ENCODE measurements at places on chromosomes 6 and 20.

GRCh38 chr6:70282312-70282918 lies 20.5 kb downstream of the COL9A1 start:
- no peak overlapping the region for H3K27ac ChIP-seq
- no peaks in the 10 kb centered on the region for H3K27me3 ChIP-seq
- H3K36me3 ChIP-seq: no peaks in the 10 kb centered on the region
- peaks cover 17% of the 10 kb centered on the region for H3K4me1 ChIP-seq
- peak; percentile 58 for DNase-seq
- peak overlapping the region; percentile 40 for H3K4me3 ChIP-seq

- H3K4me1 ChIP-seq: no peaks in the 10 kb centered on the region
- no peak overlapping the region for H3K4me3 ChIP-seq
- H3K36me3 ChIP-seq: no peaks in the 10 kb centered on the region
- no peak for DNase-seq
- H3K27me3 ChIP-seq: no peaks in the 10 kb centered on the region
Measured at GRCh38 chr6:105781915-105782314, 304.2 kb upstream of the PRDM1 start.

DNA sequence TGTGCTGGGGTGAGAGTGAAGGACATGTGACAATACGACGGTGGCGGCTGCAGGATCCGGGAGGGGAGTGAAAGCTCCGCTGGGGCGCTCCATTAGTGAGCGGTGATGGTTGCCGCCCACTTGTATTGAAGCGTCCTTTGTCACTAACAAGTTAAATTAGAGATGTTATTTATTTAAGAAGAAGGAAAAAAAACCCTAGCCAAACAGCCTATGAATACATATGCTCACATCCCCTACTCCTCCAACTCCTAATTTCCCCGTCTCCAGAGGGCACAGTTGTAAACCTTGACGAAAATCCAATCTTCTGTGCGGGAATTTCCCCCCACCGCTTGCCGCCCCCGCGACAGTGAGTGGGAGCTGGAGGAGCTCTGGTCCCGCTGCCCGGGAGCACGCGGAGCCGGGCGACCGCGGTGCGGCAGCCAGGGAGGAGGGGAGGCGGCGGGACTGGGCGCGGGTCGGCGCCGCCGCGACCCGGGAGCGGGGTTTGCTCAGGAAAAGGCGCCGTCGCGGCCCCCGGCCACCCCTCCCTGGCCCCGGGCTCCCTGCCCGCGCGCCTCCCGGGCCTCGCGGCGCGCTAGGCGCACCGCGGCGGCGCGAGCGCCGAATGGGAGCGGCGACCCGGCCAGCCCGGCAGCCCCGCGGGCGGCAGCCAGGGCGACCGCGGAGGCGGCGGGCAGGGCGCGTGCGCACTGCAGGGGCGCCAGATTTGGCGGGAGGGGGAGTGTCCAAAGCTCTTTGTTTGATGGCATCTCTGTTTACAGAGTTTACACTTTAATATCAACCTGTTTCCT lies at the start of gene MYB:
TSS of gene MYB (plus strand) at position 767 of the 791 bp plus-strand sequence. CDS start 206 bp downstream, outside the sequence.
- peak within 1 kb of the TSS; percentile 43 for H3K4me3 ChIP-seq
- peaks cover 28% of the 10 kb centered on the region for H3K4me1 ChIP-seq
- no peaks in the 10 kb centered on the region for H3K36me3 ChIP-seq
- no peak within 1 kb of the TSS for H3K27ac ChIP-seq
- DNase-seq: peak; percentile 83

DNA sequence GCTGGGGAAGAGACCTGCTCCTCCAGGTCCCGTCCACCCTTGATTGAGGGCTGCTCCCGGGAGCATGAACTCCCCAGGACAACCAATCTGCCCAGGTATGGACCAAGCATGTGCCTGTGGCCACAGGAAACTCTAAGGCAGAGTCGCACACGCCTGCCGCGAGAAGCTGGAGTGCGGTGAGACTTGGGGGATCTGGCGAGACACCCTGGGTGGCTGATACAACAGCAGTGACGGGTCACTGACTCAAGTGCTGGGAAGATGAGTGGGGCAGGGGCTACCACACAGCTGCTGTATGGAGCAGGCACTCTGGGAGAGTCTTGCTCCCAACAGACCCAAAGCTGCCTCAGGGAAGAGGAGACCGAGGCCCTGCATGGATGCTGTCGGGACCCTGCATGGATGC lies 40.1 kb downstream of the BFSP1 start:
- no peaks in the 10 kb centered on the region for H3K36me3 ChIP-seq
- H3K27me3 ChIP-seq: no peaks in the 10 kb centered on the region
- H3K4me1 ChIP-seq: no peaks in the 10 kb centered on the region

DNA sequence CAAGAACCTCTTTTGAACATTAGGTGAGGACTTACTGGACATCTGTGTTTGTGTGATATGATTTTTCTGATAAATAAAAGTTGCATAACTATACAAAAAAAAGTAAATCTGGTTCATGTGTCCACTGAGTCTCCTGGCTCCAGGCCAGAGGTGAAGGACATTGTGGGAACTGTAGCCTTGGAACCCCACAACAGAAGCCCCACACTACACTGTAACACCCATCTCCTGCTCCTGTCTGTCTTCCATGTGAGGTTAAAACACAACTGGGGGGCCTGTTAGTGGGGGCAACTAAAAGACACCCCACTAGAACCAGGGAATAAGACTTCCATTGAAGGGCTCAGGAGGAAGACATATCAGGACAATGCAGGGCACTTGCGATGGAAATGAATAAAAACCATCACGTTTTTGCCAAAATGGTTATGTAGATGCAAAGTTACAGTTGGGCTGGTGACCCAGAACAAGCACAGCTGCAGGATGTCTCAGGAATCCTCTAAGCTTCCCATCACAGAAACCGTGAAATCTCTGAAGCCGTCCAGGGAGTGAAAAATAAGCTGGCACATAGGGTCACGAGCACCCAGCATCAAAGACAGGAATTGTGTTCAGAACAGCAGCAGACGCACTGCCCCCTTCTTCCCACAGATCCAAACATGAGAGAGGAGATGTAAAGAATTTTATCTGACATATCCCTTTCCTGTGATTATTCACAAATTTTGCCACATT lies 36.7 kb upstream of the PCSK2 start:
- H3K27ac ChIP-seq: no peak overlapping the region
- no peak for DNase-seq
- H3K36me3 ChIP-seq: no peaks in the 10 kb centered on the region
- no peak overlapping the region for H3K4me3 ChIP-seq
- H3K4me1 ChIP-seq: no peaks in the 10 kb centered on the region

DNA sequence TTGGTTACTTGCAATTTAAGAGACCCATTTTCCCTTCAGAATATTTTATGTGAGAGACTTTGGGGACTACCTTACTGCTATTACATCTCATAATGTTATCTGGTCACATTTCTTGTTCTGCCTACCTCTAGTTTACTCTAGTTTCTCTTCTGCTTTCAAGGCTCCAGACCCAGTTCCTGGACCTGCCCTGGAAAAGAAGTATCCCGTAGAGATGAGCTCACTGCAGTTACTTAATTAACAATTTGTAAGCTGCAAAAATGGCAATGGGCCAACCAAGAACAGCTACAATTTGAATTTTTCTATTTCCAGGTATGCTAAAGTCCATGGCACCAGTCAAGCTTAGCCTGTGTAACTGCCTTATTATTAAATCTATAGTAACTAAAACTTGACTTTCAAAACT lies 25.0 kb downstream of the TAB2 start:
- H3K36me3 ChIP-seq: no peaks in the 10 kb centered on the region
- no peak overlapping the region for H3K4me3 ChIP-seq

- no peak overlapping the region for H3K27ac ChIP-seq
- H3K4me1 ChIP-seq: no peaks in the 10 kb centered on the region
- H3K36me3 ChIP-seq: no peaks in the 10 kb centered on the region
- H3K27me3 ChIP-seq: no peaks in the 10 kb centered on the region
- H3K4me3 ChIP-seq: no peak overlapping the region
Measured at GRCh38 chr20:24314053-24314452, 155.4 kb upstream of the SYNDIG1 start.

DNA sequence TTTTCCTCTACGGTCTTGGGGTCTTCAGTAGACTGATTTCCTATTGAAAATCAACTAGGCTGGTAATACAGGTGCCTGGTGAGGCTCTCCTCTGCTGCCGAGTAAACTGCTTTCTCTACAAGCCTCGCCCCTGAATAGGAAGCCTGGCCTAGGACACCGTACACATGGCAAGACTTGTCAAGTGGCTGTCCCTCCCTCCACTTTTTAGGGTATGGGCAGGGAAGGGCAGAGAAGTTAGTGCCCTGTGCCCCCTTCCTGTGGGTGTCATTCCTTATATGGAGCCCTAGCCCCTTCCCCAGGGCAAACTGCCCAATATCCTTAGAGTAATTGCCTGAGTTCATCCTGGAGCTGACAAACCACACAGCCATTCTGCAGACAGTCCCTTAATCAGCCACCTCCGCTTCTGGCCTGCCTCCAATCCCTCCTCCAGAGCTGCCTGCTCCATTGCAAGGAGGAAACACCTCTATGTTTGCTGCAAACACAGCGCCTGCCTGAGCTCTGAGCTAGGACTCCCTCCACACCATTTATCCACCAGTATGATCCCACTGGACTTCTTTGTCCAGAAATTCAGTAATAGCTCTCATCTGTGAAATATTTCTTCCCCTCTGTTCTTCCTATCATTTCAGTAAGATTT lies 93.1 kb downstream of the CHD6 start:
- peak overlapping the region; percentile 24 for H3K4me3 ChIP-seq
- H3K36me3 ChIP-seq: no peaks in the 10 kb centered on the region
- DNase-seq: peak; percentile 86
- no peaks in the 10 kb centered on the region for H3K27me3 ChIP-seq

DNA sequence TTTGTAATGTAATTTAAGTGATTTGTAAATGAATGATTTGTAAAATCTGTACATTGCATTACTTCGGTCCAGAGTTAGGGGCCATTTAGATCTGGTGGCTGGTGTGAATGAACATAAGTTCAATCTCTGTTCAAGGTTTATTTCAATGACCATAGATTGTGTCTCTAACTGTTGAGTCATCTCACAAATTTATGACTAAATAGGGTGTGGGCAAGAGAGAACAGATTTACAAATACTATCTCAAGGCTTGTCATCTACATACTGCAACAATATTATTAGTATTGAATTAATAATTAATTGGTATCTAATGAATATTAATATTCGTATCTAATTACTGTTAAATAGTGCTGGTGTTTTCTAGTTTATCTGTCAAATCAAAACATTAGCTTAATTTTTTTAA lies 115.3 kb upstream of the EDN1 start:
- no peaks in the 10 kb centered on the region for H3K27me3 ChIP-seq
- no peaks in the 10 kb centered on the region for H3K4me1 ChIP-seq
- DNase-seq: no peak
- H3K4me3 ChIP-seq: no peak overlapping the region

DNA sequence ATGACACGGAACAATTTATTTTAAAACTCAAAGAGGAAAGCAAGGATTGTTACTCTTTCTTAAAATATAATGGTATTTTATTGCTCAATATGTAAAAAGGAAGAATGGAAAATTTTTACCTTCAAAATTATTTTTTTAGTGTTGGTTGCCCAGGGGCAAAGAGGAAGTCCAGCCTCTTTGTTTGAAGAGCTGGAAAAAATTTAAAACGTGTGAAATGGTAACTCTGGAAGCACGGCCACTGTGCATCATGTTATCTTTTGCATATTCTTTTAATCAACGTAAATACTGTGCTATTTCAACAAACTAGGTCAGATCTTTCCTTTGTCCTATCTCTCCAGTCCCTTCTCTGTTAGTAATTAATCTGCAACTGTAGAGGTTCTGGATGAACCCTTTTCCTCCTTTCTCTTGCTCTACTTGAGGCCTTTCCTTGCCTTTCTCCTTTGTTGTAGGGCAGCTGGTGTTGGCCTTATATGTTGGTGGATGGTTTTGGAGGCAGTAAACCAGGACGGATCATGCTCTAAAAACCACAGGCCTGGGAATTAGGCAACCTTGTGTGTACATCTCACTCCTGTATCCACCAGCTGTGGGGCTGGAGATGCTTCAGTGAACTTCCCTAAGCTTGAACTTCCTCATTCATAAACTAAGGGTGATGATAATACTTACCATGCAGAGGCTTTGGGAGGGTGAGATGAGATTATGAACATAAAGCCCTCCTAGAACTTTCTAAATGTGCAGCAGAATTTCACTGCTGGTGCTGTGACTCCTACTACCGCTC lies 143.3 kb downstream of the PRL start:
- no peak for DNase-seq
- H3K27ac ChIP-seq: no peak overlapping the region
- no peaks in the 10 kb centered on the region for H3K27me3 ChIP-seq
- H3K36me3 ChIP-seq: no peaks in the 10 kb centered on the region
- H3K4me3 ChIP-seq: no peak overlapping the region

DNA sequence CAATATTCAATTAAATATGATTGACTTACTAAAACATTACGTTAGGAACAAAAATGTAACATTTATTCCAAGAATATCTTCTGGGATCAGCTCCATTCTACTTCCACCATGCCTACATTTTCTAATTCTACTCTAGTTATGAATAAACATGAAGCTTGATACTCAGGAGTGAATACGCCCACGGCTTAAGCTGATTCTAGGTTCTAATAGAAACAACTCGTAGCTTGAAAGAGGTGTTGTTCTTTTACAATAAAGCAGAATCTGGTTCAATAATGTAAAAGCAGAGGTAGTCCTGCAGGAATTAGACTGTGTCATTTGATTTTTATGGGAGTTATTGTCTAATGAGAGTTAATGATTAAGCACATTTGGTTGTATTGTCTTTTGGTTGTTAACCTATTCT lies 107.3 kb upstream of the OLIG3 start:
- H3K27ac ChIP-seq: no peak overlapping the region
- no peak for DNase-seq
- H3K4me1 ChIP-seq: no peaks in the 10 kb centered on the region
- no peaks in the 10 kb centered on the region for H3K27me3 ChIP-seq
- H3K36me3 ChIP-seq: no peaks in the 10 kb centered on the region

GRCh38 chr6:29726001-29726400 lies 2.8 kb downstream of the HLA-F start:
- peak overlapping the region; percentile 72 for H3K4me3 ChIP-seq
- H3K27me3 ChIP-seq: no peaks in the 10 kb centered on the region
- H3K27ac ChIP-seq: no peak overlapping the region
- peaks cover 23% of the 10 kb centered on the region for H3K4me1 ChIP-seq
- peaks cover 18% of the 10 kb centered on the region for H3K36me3 ChIP-seq
